ENCODE measurements at places on chromosomes 1 and 21. TPM values are rescaled to one million over a fixed set of nuclear protein-coding genes. Genes with fewer than 3 reads are reported as not detected.

GRCh38 chr21:29667651-29668050 lies 272.1 kb downstream of the GRIK1 start:
- H3K36me3 ChIP-seq, result no peaks in the 10 kb centered on the region
- no peaks in the 10 kb centered on the region for H3K4me1 ChIP-seq
- H3K27me3 ChIP-seq, result no peaks in the 10 kb centered on the region
- no peak for DNase-seq
- H3K4me3 ChIP-seq, result no peak overlapping the region

DNA sequence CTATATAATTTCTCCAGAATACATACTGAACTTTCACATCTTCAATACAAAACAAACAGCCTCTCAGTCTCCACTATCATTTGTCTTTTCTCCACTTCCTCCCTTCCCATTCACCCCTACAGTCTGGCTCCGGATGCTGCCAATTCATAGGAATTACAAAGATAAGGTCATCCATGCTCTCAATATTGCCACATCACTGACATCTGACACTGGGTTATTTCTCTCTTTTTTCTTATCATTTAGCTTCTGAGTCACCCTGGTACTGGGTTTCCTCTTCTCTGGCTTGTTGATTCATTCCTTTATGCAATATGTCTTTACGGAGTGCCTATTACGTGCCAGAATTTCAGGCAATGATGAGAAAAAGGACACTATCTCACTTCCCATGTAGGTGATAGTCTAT lies 3.1 kb upstream of the SH3BP5L start:
- no peak for DNase-seq
- H3K36me3 ChIP-seq, result peaks cover 2% of the 10 kb centered on the region
- H3K4me3 ChIP-seq, result no peak overlapping the region
- H3K27me3 ChIP-seq, result peaks cover 4% of the 10 kb centered on the region

DNA sequence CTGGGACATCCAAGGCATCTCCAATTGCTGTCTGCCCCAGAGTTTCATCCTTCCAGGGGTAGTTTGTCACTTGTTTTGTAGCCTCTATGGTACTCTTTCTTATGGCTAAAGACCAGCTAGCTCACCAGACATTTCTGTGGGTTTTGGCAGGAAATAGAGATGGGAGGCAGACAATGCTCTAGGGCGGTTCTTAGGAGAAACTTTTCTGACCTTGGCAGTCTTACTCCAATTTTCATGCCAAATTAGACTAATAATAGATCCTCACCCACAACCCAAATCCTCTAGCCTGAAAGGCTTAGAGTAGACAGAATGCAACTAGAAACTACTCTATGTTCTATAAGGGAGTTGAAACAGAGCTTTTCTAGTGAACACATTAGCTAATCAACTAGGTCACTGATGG lies 69.8 kb downstream of the LRIG2 start:
- H3K27ac ChIP-seq, result no peak overlapping the region
- no peak overlapping the region for H3K4me3 ChIP-seq
- peaks cover 24% of the 10 kb centered on the region for H3K4me1 ChIP-seq
- H3K36me3 ChIP-seq, result no peaks in the 10 kb centered on the region
- DNase-seq, result no peak
- H3K27me3 ChIP-seq, result no peaks in the 10 kb centered on the region

The RHOU gene
- 2.0 TPM for total RNA-seq

DNA sequence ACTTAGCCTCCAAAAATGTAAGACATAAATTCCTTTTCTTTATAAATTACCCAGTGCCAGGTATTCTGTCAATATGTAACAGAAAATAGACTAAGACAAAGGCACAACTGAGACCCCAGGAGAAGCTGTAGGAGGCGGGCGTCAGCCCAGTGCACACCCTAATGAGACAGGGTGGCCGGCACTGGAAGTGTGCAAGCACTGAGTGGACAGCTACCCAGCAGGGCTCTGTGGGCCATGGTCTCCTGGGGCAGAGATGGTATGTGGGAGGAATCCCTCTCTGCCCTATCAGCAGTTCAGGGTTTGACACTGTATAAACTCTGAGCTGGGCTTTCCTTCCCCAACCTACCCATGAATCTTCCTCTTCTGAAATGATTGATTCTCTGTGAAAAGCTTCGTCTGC lies 139.5 kb downstream of the GLIS1 start:
- H3K27ac ChIP-seq, result no peak overlapping the region
- no peaks in the 10 kb centered on the region for H3K27me3 ChIP-seq
- peaks cover 51% of the 10 kb centered on the region for H3K4me1 ChIP-seq
- H3K36me3 ChIP-seq, result no peaks in the 10 kb centered on the region
- no peak overlapping the region for H3K4me3 ChIP-seq

DNA sequence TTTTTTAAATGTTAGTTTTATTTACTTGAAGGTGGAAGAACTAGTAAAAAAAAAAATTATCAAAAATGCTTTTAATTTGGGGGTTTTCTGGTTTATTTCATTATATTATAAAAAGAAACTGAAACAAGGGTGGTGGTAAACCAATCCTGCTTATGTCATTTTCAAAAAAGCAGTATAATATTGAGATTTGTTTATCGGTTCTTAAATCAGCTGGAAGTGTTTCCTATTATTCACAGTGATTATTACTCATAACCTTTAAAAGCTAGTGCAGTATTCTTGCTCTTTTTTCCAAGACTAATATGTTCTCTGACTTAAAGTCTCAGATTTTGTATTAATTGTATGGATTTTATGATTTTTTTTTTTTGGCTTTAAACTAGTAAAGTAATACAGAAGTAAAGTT lies 5.4 kb upstream of the LRRC40 start:
- no peak overlapping the region for H3K4me3 ChIP-seq
- no peaks in the 10 kb centered on the region for H3K27me3 ChIP-seq
- H3K4me1 ChIP-seq, result peaks cover 21% of the 10 kb centered on the region

GRCh38 chr1:29648798-29649188 lies 412.5 kb downstream of the PTPRU start:
- H3K27me3 ChIP-seq, result peaks cover under 1% of the 10 kb centered on the region
- no peaks in the 10 kb centered on the region for H3K36me3 ChIP-seq
- no peak overlapping the region for H3K4me3 ChIP-seq
- no peak overlapping the region for H3K27ac ChIP-seq

The ABCA4 gene
- not detected for total RNA-seq

GRCh38 chr1:29428280-29428615 lies 191.9 kb downstream of the PTPRU start:
- no peak overlapping the region for H3K4me3 ChIP-seq
- no peak overlapping the region for H3K27ac ChIP-seq
- no peaks in the 10 kb centered on the region for H3K4me1 ChIP-seq
- peaks cover 20% of the 10 kb centered on the region for H3K27me3 ChIP-seq
- no peak for DNase-seq
- no peaks in the 10 kb centered on the region for H3K36me3 ChIP-seq

The VWA1 gene
- not detected for total RNA-seq

- no peaks in the 10 kb centered on the region for H3K36me3 ChIP-seq
- no peak for DNase-seq
- H3K27me3 ChIP-seq, result no peaks in the 10 kb centered on the region
- H3K4me1 ChIP-seq, result no peaks in the 10 kb centered on the region
- H3K4me3 ChIP-seq, result no peak overlapping the region
These were observed 987.8 kb upstream of the ADAMTS5 start for GRCh38 chr21:27954543-27955165.

The AGMAT gene
- total RNA-seq, result 8.4 TPM

DNA sequence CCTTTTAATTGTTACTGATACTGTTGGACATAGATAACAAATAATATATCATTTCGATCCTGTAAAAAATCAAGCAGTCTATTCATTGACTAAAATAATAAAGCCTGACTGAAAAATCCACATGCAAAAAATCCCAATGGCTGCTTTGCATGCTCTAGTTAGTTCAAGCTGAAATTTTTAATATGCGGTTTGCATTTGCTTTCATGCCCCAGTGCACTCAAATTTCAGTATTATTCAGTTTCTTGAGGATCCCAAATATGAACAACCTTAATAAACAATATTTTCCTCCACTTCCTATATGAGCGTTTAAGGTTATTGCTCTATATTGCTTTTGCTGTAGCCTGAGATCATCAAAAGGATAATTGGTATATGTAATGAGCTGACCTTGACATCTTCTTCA lies 75.1 kb upstream of the DPH5 start:
- no peaks in the 10 kb centered on the region for H3K27me3 ChIP-seq
- H3K4me3 ChIP-seq, result no peak overlapping the region
- no peak overlapping the region for H3K27ac ChIP-seq
- H3K36me3 ChIP-seq, result no peaks in the 10 kb centered on the region
- DNase-seq, result no peak

The NBPF14 gene
- total RNA-seq, result 23.0 TPM

DNA sequence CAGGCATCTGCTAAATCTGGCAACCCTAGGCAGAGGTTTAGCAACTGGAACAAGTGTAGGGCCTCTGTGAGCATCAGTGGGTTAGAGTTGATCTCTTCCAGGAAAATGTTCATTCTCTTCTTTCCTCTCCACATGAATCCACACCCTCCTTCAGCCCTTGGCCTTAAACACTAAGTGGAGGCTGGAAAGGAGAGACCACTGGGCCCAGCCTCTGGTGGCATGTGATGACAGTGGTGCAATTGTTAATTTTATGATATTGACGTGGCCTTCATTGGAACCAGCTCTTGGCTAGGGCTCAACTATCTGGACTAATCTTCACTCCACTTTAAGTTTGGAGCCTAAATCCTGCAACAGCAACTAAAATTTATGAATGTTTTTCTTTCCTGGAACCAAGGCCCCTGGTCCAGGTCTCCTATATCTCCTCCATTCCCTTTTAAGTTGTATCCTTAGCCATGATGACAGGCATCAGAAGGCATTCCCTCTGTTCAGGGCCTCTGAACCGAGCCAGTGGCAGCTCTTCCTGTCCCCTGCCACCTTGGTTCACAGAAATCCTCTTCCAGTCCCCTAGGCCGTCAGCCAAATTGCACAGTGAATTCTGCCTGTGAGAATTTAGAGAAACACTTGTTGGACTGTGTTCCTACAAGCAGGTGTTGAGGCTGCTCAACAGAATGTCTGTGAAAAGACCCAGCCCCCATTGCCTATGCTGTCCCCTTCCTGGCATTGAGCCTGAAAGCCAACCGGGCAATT lies 132.2 kb downstream of the PSMG1 start:
- no peak overlapping the region for H3K4me3 ChIP-seq
- no peaks in the 10 kb centered on the region for H3K4me1 ChIP-seq
- H3K27me3 ChIP-seq, result no peaks in the 10 kb centered on the region
- no peak for DNase-seq

- H3K36me3 ChIP-seq, result no peaks in the 10 kb centered on the region
- peak overlapping the region; percentile 77 for H3K4me3 ChIP-seq
- DNase-seq, result no peak
- peaks cover 8% of the 10 kb centered on the region for H3K27me3 ChIP-seq
These were observed 3.9 kb downstream of the ID3 start for GRCh38 chr1:23555270-23555985.

- H3K27me3 ChIP-seq, result no peaks in the 10 kb centered on the region
- DNase-seq, result no peak
- H3K36me3 ChIP-seq, result no peaks in the 10 kb centered on the region
- no peaks in the 10 kb centered on the region for H3K4me1 ChIP-seq
- H3K27ac ChIP-seq, result no peak overlapping the region
- H3K4me3 ChIP-seq, result no peak overlapping the region
These were observed 160.9 kb upstream of the UBE2U start for GRCh38 chr1:64042331-64043100.

GRCh38 chr1:10510520-10511493 lies 36.1 kb downstream of the PEX14 start:
- peak overlapping the region; percentile 94 for H3K27ac ChIP-seq
- H3K4me1 ChIP-seq, result peaks cover 75% of the 10 kb centered on the region
- H3K36me3 ChIP-seq, result peaks cover 2% of the 10 kb centered on the region

- H3K27me3 ChIP-seq, result no peaks in the 10 kb centered on the region
- no peak overlapping the region for H3K27ac ChIP-seq
- DNase-seq, result no peak
- H3K36me3 ChIP-seq, result no peaks in the 10 kb centered on the region
These were observed 20.5 kb upstream of the ALG14 start for GRCh38 chr1:95093296-95093695.

The C8A gene
- not detected for total RNA-seq

DNA sequence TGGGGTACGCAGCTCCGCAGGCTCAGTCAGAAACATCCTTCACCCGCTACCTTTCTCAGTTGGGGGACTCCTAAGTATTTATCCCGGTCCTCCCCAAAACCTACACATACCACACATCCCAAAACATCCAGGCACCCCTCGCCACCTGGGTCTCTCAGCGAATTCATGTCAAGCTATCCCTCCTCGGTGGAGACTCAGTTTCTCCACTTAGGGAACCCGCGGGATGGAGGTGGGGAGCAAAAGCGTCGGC lies 1.3 kb upstream of the ZBTB7B start:
- no peak for DNase-seq
- peak overlapping the region; percentile 97 for H3K4me3 ChIP-seq
- peak overlapping the region; percentile 95 for H3K27ac ChIP-seq
- H3K27me3 ChIP-seq, result no peaks in the 10 kb centered on the region
- peaks cover 25% of the 10 kb centered on the region for H3K4me1 ChIP-seq
- H3K36me3 ChIP-seq, result no peaks in the 10 kb centered on the region

The TXLNA gene
- total RNA-seq, result 45.4 TPM

All from T-cell (primary cell).